ENCODE measurements at places on chromosomes 2 and 18.

DNA sequence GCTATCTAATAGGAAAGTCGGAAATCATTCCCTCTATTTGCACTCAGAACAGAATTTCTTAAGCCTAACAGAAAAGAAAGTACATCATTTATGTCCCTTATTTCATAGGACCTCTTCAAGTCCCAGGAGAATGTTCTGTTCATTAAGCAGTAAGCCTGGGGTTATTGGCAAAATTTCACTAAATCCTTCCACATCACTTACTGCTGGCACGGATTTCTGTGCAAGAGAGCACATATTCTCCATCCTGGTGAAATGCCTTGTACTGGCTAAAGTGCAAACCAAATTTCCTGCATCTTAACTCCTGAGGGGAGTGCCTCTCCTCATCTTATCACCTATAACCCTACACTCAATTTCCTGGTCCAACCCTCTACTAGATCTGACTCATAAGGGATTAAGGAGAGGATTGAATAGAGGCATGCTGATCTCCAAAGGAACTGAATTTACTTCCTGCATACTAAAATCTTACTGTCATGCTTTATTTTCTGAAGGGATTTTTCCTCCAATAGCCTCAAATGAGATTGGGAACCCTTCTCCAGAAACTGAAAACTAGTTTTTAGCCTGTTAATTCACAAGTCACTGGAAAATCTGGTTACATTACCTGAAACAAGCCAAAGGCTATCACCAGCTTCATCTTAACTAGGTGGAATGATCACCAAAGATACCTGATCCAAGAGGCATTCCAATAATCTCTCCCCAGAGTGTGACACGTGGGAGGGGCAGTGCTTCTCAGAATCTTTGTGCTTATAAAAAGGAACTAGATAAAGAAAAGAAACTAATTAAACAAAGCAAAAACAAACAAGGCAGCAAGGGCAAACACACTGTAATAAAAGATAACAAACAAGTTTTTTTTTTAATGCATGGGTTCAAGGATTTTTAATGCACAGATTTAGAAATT is 311.1 kb downstream of the NR4A2 start:
- DNase-seq, result no peak

DNA sequence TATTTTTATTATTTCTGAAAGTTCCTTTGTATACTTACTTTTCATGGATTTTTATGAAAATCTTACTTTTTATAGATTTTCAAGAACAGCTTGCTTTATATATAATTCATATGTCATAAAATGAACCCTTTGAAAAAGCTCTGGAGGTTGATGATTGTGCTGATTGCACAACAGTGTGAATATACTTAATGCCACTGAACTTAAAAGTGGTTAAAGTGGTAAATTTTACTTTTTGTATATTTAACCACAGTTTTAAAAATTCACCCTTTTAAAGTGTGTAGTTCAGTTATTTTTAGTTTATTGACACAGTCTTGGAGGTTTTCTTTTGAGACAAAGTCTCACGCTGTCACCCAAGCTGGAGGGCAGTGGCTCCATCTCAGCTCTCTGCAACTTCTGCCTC is 8.4 kb downstream of the SANBR start:
- DNase-seq, result no peak

GRCh38 chr2:44935729-44936098 is 5.8 kb upstream of the SIX3 start:
- no peak for DNase-seq

DNA sequence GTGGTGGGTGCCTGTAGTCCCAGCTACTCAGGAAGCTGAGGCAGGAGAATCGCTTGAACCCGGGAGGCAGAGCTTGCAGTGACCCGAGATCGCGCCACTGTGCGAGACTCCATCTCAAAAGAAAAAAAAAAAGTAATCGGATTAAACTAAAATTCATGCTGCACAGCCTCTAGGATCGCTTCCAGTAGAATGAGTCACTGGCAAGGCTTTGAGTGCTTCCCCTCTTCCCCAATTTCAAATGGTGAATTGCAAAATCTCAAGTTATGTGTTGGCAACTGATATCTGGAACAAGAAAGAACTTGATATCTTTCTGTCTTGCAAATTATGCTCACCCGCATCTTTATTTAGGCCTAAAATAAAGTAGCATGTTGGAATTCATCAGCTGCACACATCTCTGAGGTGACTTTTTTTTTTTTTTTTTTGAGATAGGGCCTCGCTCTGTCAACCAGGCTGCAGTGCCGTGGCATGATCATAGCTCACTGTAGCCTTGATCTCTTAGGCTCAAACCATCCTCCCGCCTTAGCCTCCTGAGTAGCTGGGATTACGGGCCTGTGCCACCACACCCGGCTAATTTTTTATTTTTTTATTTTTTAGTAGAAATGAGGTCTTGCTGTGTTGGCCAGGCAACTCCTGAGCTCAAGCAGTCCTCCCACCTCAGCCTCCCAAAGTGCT is 12.7 kb downstream of the TTC39C start:
- DNase-seq, result no peak

- DNase-seq, result no peak
These were observed 583.3 kb upstream of the FSHR start for GRCh38 chr2:49737606-49738005.

GRCh38 chr2:135485441-135485840 is 45.6 kb downstream of the ZRANB3 start:
- no peak for DNase-seq

DNA sequence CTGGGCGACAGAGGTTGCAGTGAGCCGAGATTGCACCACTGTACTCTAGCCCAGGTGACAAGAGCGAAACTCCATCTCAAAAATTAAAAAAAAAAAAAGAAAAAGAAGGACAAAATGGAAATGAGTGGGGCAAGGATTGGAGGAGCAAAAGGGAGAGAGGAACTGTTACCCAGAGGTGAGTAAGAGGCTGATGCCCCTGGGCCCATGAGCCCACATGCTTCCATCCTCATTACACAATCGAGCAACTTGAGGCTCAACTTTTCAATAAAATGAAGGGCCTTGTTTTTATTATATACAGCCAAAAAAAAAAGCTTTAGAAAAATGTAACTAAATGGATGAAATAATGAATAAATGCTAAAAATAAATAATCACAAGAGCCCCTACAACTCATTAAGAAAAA is 91.7 kb upstream of the YWHAQ start:
- no peak for DNase-seq

- no peak for DNase-seq
These were observed 116.7 kb downstream of the EIPR1 start for GRCh38 chr2:3260959-3261358.

DNA sequence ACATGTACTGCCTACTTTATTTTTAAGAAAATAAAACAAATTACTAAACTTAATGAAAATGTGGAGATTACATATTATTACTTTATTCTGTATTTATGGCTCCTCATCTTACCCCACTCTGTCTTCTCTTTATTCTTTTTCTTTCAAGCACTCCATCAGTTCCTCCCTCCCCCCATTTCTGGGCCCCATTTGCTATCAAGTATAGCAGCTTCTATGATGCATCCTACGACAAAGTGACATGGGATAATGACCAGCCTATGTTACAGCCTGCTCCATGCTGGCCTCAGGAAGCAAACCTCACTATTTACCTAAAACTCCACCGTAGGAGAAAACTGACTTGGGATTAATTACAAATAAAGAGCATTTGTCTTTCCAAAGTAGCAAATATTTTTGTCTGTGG is 58.8 kb downstream of the RND3 start:
- DNase-seq, result peak; percentile 83

DNA sequence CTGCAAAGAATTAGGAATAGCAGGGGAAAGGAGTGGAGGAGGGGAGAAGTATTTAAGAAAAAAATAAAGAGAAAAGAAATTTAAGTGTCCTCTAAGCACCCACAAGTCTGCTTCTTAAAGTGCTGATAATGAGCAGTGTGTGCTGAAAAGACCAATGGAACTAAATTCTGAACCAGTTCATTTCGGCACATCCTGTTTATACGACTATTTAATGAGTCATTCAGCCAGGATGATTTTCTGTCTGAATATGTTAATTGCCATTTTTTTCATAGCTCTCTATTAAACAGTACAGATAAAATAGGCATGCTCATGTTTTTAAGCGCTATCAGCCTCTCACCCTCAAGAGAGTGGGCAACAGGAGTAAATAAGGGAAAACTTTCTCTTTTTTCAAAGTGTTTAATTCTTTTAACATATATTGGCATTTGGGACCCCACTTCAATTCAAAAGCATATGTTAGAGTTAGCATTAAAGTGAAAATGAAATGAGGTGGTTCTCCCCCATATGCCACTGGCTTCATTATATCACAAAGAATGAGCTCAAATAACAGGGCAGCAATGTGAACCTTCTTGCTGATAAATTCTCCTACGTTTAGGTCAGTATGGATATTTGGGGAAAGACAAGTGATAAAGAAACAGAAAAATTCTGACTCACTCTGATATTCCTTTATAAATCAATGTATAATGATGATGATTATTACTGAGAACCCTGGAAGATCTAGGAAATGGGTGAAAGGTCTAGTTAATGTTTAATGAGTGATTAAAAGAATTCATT is 87.5 kb downstream of the TCF4 start:
- no peak for DNase-seq

- no peak for DNase-seq
These were observed 213.1 kb downstream of the NYAP2 start for GRCh38 chr2:225612636-225613035.

DNA sequence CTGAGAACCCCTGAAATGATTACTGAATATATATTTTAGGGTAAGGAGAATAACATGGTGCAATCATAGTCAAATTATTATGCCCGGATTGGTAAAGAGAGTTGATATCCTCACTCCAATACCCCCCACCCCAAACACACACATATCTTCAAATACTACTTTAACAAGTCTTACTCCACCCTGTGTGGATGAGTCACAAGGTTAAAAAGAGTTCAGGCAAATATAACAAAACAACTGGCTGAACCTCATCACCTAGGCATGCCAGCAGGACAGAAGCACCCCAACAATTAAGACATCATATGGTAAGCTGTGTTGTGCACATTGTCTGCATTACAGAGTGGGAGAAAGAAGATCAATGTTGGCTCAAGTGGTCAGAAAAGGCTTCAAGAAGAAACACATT is 857.4 kb downstream of the TDRD15 start:
- DNase-seq, result no peak

DNA sequence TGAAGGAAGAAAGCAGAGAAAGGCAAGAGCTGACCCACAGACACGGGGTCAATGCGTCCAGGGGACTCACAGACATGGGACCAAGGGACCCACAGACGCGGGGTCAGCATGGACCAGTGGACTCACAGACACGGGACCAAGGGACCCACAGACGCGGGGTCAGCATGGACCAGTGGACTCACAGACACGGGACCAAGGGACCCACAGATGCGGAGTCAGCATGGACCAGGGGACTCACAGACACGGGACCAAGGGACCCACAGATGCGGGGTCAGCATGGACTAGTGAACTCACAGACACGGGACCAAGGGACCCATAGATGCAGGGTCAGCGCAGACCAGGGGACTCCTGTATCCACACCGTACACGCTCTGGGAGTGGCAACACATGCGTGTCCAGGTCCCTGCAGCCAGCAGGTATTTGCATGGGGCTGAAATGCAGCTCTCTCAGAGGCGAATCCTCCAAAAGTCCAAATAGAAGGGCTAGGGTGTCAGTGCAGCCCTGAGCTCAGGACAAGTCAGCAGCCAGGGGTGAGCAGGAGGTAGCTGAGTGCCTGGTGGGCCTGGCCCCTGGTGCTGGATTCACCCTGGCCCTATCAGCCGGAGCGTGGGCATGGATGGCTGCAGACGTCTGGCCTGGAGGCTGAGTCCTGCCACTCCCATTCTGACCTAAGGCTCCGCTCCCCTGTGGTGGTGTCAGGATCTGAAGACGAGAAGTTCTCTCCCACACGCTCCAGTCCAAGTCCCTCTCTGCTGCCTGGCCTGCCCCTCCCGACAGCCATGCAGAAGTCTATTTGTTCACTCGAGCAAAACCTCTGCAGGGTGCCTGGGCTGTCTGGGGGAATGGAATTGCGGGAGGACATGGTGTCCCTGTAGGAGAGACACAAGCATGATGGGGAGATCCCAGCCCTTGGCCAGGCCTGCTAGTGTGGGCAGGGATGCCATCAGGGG is 28.5 kb downstream of the TMEM18 start:
- DNase-seq, result no peak

GRCh38 chr2:235216901-235217300 is 265.1 kb downstream of the SH3BP4 start:
- DNase-seq, result no peak

DNA sequence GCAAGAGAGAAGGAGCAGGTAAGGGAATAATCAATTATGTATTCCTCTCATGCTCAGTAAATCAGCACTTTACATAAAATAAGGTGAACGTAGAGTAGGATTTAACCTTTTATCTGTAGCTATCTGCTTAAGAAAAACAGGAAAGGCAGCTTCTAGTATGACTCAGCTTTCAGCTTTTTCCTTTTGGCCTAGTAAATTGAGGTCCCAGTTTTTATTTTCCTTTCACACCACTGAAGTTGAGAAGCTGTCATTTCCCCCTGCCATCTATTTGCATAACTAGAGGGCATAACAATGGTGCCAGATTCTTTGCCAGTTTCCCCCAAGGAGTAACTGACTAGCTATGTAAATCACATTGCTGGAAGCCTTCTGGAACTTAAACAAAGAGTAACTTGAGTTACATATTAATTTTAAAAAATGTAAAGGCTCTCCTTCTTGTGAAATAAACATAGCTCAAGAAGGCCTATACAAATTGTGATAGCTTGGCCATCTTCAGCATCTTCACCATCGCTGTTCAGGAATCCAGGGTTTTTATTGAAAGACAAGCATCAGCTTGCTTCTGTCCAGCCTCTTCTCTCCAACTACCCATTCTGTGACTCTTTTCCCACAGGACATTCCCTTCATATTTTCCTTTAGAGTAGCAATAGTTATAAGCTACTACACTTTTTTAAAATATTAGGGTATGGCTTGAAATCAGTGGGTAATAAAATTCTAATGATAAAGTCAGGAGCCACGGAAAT is 97.0 kb downstream of the KYNU start:
- DNase-seq, result no peak

- DNase-seq, result no peak
These were observed 105.9 kb upstream of the NYAP2 start for GRCh38 chr2:225293638-225294037.

DNA sequence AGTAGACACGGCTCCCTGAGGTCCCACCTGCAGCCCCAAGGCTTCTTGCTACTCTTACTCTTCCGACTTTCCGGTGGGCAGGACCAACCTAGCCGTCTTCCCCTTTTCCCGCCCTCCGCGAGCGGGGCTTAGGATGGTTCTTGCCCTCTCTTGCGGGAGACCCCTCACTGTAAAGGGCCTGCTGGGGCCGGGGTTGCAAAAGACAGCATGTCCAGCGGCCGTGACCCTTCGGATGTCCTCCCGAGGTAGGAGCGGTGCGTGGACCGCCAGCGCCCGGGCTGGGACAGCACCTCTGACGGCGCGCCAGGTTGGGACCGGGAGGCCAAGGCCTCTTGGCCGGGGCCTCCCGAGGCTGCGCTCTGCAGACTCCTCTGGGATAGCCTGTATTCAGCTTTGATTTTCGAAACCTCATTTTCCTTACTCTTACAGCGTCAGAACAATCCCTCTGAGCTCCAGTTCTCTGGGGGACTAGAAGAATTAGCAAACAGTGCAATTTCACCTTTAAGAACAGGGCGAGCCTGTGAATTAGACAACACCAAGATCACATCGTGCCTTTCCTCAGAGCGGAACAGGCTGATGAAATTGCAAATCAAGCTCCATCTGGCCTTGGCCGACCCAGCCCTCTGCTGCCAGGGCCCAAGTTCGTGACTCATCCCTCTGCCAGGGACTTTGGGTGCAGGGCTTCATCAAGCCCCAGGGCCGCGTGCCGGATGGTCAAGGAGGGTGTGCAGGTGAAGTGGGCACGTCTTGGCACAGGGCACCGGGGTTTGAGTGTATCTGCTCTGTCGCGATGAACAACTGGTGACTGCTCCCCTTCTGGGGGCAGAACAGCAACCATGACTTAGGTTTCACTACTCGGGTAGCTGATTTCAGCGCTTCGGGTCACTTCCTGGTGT is 777 bp downstream of the MOCOS start:
- DNase-seq, result no peak

GRCh38 chr2:2850218-2850755 is 519.2 kb upstream of the MYT1L start:
- DNase-seq, result no peak

Measured in DMS79 treated with DMSO at 0.1 percent for 48 hours (cell line).